Fibroblast of the conjunctiva (primary cell): ENCODE measurements at places on chromosomes 11 and 22.

DNA sequence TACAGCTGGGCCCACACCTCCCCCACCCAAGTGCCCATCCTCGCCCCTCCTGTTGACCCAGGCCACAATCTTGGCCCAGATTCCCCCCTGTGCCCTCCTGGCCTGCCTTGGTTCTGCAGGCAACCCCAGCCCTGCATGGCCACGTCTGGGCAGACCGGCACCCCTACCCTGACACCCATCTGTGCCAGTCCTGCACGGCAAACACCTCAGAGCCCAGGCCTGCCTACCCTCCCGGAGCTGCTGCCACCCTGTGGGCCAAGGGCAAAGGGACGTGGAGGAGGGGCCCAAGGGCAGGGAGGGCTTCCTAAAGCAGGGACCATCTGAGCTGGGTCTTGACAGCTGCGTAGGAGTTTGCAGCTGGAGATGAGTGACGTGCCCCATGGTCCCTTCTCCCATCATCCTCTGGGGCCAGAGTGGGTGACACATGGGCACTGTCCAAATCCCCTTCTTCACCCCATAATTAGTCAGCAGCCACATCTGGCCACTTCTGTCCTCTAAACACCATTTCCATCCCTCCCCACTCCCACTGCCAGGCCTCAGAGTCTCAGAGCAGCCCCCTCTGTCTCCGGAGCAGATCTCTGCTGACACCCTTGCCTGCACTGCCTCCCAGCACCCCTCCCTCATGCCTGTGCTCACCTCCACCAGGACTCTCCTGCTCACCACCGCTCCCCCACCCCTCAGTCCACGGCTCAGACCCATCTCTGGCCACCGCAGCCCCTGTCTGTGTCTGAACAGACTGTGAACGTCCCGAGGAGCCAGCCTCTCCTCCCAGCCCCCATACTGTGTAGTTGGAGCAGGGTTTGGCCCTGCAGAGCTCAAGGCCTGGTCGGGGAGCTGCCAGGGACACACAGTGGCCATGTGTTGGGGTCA, 35.6 kb upstream of the PPARA start:
- DNase-seq: no peak

GRCh38 chr22:38872831-38873248, 824 bp upstream of the CBX6 start:
- DNase-seq: no peak

DNA sequence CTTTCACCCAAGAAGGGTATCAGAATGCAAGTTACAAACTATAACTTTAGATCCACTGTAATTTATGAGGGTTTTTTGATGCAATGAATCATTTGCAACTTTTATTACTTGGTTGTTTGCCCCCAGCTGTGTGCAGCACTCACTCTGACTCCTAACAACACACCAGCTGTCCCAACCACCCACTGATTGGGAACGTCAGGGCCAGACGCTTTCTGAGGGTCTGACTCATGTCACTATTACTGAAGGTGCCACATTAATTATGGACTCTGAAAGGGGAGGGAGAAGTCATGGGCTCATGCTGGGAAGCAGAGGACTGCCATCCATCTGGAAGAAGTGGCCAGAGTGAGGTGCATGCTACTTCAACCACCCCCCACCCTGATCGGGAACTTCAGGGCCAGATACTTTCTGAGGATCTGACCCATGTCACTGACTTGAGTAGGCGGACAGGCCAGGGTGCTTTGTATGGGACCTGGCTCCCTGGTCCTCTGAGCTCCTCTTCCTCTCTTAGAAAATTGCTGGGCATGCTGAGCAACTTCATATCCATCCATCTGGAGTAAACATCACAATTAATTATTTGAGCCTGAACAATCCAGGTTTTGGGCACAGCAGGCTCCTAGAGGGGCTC, 44.9 kb upstream of the DRD2 start:
- no peak for DNase-seq

- DNase-seq: no peak
Observed at GRCh38 chr11:130051082-130051481, 18.6 kb upstream of the APLP2 start.

GRCh38 chr11:66183494-66184048, 84.9 kb upstream of the RAB1B start:
- DNase-seq: no peak

GRCh38 chr11:12831471-12832202, 157.4 kb downstream of the TEAD1 start:
- DNase-seq: no peak

- no peak for DNase-seq
Observed at GRCh38 chr11:64742087-64742888, 1.7 kb downstream of the RASGRP2 start.
